IMR-90 (cell line): ENCODE measurements at places on chromosomes 2 and 18.

DNA sequence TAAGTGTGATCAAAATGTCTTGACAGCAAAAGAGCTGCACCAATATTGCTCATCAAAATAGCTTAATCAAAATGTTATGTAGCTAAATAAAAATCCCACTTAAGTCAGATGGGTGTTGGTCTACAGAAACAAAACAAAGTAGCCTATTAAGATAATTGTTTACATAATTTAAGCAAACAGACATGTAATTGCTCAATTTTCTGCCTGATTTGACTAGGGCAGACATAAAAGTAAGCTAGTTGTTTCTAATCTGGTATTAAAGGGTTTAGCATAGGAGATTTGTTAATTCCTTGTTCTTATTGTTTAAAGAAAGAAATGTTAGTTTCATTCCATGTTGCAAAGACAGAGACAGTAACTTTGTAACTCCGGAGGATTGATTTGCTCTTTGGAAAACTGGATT lies 11.5 kb upstream of the FEZ2 start:
- H3K27ac ChIP-seq, result peak overlapping the region; percentile 5; the same call in 1 of the 2 replicates
- no peaks in the 10 kb centered on the region for H3K36me3 ChIP-seq
- peaks cover 9% of the 10 kb centered on the region for H3K4me1 ChIP-seq
- H3K4me3 ChIP-seq, result no peak overlapping the region
- H3K27me3 ChIP-seq, result no peaks in the 10 kb centered on the region
- no peak for DNase-seq

DNA sequence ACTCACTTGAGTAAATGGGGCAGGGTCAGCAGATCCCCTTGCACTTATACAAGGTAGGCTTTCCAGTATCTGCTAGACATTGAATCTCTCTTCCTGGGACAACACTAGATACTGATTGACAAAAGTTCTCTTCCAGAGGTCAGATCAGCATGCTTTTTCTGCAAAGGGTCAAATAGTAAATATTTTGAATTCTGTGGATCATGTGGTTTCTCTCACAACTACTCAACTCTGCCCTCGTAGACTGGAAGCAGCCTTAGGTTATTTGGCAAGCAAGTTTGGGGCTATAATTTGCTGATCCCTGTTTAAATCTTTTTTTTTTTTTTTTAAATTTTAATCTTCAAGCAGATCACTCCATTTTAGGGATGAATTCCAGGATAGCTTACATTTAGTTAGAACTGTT lies 17.4 kb upstream of the NABP1 start:
- peaks cover 14% of the 10 kb centered on the region for H3K4me1 ChIP-seq
- H3K27me3 ChIP-seq, result no peaks in the 10 kb centered on the region
- no peak overlapping the region for H3K4me3 ChIP-seq
- H3K27ac ChIP-seq, result no peak overlapping the region
- no peak for DNase-seq

DNA sequence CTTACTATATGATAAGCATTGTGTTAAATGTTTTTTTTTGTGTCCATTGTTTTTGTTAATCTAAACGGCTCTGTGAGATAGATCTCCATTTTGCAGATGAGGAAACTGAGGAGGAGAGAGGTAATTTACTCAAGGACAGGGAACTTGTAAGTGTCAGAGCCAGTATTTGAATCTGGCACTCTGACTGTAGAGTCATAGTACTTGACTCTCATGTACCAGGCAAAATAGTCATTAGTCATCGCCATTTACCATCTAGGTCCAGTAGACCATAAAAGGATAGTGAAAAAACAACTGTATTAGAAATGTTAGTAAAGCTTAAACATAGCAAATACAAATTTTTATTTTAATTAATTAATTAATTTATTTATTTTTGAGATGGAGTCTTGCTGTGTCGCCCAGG lies 4.8 kb downstream of the PSMD14 start:
- no peaks in the 10 kb centered on the region for H3K36me3 ChIP-seq
- H3K4me1 ChIP-seq, result 0 out of 2 replicates have a peak, but pooled peaks cover 3% of the 10 kb centered on the region
- no peak overlapping the region for H3K4me3 ChIP-seq

DNA sequence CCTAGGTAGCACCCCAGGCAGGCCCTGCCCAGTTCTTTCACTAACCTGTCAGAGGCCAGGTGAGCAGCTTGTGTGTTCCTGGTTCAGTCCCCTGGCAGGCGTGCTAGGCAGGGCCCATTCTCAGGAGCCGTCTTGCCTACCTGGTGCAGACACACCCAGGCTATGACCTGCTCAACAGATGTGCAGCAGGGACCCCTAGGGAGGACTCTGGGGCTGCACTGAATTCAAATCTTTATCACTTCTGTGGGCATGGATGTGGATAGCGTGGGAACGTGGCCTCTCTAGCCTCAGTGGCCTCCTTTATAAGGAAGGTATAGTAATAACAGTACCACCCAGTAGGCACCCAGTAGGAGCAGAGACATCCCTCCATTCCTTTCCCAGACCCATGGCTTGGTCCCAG lies 48.4 kb downstream of the PLEKHB2 start:
- no peaks in the 10 kb centered on the region for H3K4me1 ChIP-seq
- H3K27ac ChIP-seq, result no peak overlapping the region
- DNase-seq, result no peak
- no peak overlapping the region for H3K4me3 ChIP-seq
- H3K36me3 ChIP-seq, result peaks cover 5% of the 10 kb centered on the region

DNA sequence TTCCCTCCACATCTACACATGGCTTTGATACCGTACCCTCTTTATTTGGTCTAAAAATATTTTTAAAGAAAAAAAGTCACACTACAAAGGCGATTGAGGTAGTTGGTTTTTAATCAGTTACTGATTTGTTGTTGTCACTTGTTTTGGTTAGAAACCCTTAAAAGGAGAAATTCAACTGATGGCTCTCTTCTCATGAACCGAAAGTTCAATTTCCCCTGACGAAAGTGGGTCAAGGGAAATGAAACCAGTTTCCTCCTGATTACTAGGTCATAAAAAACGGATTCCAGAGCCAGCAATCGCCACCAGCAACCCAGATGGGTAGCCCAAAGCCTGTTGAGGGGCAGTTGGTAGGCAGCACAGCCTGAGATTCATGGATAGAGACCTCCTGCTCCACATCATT lies 63.2 kb downstream of the DLGAP1 start:
- H3K4me3 ChIP-seq, result no peak overlapping the region
- no peaks in the 10 kb centered on the region for H3K27me3 ChIP-seq
- no peaks in the 10 kb centered on the region for H3K4me1 ChIP-seq
- H3K36me3 ChIP-seq, result no peaks in the 10 kb centered on the region

GRCh38 chr2:25044990-25045389 lies 3.1 kb downstream of the EFR3B start:
- H3K27ac ChIP-seq, result no peak overlapping the region
- peaks cover 6% of the 10 kb centered on the region; the same call in 1 of the 2 replicates for H3K27me3 ChIP-seq

GRCh38 chr2:75432761-75433361 lies 127.9 kb downstream of the EVA1A start:
- peaks cover 17% of the 10 kb centered on the region for H3K27me3 ChIP-seq
- no peaks in the 10 kb centered on the region for H3K4me1 ChIP-seq
- no peak overlapping the region for H3K27ac ChIP-seq
- DNase-seq, result peak; percentile 5

GRCh38 chr2:144358979-144359541 lies 160.9 kb downstream of the ZEB2 start:
- H3K27ac ChIP-seq, result peak overlapping the region; percentile 28
- H3K4me1 ChIP-seq, result peaks cover 11% of the 10 kb centered on the region; the same call in 1 of the 2 replicates
- no peaks in the 10 kb centered on the region for H3K36me3 ChIP-seq
- H3K27me3 ChIP-seq, result no peaks in the 10 kb centered on the region
- peak; percentile 71 for DNase-seq
- no peak overlapping the region for H3K4me3 ChIP-seq

GRCh38 chr2:85905187-85905666 lies 16.4 kb upstream of the ST3GAL5 start:
- peaks cover 7% of the 10 kb centered on the region for H3K27me3 ChIP-seq

DNA sequence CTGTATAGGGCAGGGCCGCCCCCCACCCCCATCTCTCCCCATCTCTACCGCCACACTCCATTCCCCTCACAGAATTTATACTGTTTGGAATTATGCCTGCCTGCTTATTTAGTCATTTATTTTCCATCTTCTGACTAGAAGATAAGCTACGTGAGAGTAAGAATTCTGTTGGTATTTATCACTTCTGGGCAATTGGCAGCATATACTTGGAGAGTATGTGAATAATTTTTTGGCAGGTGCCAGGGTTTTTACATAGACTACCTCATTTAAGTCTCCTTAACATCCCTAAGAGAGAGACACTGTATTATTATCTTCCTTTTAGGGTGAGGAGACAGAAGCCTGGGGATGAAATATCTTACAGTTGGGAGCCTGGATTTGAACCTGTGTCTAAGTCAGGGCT lies 45.0 kb downstream of the SLC4A1AP start:
- no peak for DNase-seq
- H3K27ac ChIP-seq, result no peak overlapping the region
- H3K4me3 ChIP-seq, result no peak overlapping the region
- no peaks in the 10 kb centered on the region for H3K36me3 ChIP-seq
- peaks cover 13% of the 10 kb centered on the region for H3K4me1 ChIP-seq

GRCh38 chr18:54215069-54215468 lies 9.4 kb downstream of the MBD2 start:
- peak overlapping the region; percentile 6; the same call in 1 of the 2 replicates for H3K27ac ChIP-seq
- peaks cover 4% of the 10 kb centered on the region for H3K4me1 ChIP-seq
- H3K4me3 ChIP-seq, result no peak overlapping the region
- no peaks in the 10 kb centered on the region for H3K36me3 ChIP-seq
- peak; percentile 84 for DNase-seq

DNA sequence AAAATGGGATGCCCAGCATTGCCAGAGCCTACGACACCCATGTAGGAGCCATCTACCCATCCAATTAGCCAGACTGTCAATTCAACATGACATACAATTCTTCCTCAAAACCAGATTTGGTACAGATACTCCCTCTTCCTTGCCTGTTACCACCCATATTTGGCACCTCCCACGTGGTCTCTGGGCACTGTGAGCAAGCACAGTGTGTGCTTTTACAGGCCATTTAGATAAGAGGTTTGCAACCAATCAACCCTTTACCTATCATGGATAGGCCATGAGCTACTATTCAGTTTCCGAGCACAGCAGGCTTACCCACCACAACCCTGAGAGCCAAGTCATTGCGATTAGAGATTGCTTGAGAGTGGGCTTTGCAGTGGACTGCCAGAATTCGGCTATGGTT lies 40.9 kb downstream of the ARID5A start:
- no peaks in the 10 kb centered on the region for H3K27me3 ChIP-seq
- H3K36me3 ChIP-seq, result no peaks in the 10 kb centered on the region
- no peak for DNase-seq
- no peak overlapping the region for H3K4me3 ChIP-seq
- no peak overlapping the region for H3K27ac ChIP-seq

DNA sequence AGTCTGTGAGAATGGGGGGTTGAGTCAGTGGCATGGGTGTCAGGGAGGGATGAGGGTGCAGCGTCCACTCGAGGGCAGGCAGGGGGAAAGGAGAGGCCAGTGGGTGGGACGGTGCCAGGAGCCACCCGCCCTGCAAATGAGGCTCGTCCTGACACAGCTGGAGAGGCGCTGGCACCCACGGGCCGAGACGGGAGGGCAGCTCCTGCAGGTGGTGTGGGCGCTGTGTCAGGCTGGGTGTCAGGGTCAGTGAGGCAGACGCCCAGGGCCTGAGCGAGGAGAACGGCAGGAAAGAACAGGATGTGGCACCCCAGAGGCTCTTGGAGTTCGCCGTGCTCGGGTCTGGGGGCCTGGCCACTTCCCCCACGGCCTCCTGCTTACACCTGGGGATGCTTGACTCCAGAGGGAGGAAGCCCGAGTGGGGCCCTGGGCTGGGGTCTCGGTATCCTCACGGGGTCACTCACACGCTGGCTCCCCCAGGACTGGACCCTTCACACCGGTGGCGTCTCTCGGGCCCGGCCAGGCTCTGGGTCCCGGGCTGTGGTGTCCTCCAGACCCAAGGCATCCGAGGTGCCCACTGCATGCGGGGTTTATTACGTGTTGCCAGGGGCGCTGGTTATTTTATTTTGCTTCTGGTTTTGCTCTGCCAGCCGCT lies 130.5 kb upstream of the CTDP1 start:
- H3K27me3 ChIP-seq, result peaks cover 16% of the 10 kb centered on the region
- H3K27ac ChIP-seq, result no peak overlapping the region
- no peaks in the 10 kb centered on the region for H3K4me1 ChIP-seq
- no peaks in the 10 kb centered on the region for H3K36me3 ChIP-seq
- DNase-seq, result no peak

DNA sequence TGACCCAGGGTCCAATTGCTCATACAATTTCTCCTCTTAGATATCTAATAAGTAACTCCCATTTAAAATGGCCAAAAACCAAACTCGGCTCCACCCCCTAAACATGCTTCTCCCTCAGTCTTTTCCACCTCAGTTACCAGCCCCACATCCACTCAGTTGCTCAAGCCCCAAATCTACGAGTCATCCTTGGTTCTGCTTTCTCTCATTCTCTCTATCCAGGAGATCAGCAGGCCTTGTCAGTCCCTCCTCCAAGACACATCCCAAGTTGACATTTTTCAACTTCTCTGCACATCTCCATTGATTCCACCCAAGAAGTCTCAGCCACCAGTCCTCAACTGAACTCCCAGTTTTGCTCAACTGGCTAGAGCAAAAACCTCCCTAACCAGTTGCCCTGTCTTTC lies 40.5 kb upstream of the RTN4 start:
- peaks cover 24% of the 10 kb centered on the region for H3K4me1 ChIP-seq
- 0 out of 2 replicates have a peak overlapping the region, but pooled peaks have one; percentile 22 for H3K27ac ChIP-seq
- H3K4me3 ChIP-seq, result no peak overlapping the region

GRCh38 chr2:189076572-189076971 lies 102.4 kb downstream of the COL3A1 start:
- DNase-seq, result peak; percentile 49
- no peaks in the 10 kb centered on the region for H3K27me3 ChIP-seq
- H3K4me1 ChIP-seq, result peaks cover 2% of the 10 kb centered on the region; the same call in 1 of the 2 replicates
- peaks cover 49% of the 10 kb centered on the region for H3K36me3 ChIP-seq
- no peak overlapping the region for H3K4me3 ChIP-seq

DNA sequence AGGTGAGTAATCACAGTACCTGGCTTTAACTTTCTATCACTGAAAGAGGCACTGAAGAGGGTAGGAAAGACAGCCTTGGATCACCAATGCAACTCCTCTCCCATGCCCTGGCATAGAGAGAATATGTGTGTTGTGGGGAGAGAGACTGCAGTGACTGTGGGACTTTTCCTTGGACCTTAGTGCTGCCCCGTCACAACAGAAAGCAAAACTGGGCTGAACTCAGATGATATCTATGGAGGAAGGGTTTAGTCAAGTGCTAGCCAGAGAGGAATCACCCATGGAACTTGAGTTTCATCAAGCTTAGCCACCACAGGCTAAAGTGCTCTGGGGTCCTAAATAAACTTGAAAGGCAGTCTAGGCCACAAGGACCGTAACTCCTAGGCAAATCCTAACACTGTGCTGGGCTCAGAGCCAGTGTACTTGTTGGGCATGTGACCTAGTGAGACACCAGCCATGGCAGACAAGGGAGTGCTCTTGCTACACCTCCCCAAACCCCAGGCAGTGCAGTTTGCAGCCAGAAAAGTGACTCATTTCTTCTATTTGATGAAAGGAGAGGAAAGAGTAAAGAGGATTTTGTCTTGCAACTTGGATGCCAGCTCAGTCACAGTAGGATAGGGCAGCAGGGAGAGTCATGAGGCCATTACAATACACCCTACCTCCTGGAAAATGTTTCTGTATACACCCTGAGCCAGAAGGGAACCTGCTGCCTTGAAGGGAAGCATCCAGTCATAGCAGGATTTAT lies 105.8 kb upstream of the SPOPL start:
- peak; percentile 42 for DNase-seq
- H3K27me3 ChIP-seq, result no peaks in the 10 kb centered on the region
- no peaks in the 10 kb centered on the region for H3K4me1 ChIP-seq
- no peak overlapping the region for H3K4me3 ChIP-seq
- H3K27ac ChIP-seq, result no peak overlapping the region
